Stimulated activated CD4-positive, alpha-beta T cell treated with anti-CD3 and anti-CD28 coated beads, TNF-alpha, amount 100 ng/mL, for 48 hours (primary cell): ENCODE measurements at places on chromosomes 2 and 18.

DNA sequence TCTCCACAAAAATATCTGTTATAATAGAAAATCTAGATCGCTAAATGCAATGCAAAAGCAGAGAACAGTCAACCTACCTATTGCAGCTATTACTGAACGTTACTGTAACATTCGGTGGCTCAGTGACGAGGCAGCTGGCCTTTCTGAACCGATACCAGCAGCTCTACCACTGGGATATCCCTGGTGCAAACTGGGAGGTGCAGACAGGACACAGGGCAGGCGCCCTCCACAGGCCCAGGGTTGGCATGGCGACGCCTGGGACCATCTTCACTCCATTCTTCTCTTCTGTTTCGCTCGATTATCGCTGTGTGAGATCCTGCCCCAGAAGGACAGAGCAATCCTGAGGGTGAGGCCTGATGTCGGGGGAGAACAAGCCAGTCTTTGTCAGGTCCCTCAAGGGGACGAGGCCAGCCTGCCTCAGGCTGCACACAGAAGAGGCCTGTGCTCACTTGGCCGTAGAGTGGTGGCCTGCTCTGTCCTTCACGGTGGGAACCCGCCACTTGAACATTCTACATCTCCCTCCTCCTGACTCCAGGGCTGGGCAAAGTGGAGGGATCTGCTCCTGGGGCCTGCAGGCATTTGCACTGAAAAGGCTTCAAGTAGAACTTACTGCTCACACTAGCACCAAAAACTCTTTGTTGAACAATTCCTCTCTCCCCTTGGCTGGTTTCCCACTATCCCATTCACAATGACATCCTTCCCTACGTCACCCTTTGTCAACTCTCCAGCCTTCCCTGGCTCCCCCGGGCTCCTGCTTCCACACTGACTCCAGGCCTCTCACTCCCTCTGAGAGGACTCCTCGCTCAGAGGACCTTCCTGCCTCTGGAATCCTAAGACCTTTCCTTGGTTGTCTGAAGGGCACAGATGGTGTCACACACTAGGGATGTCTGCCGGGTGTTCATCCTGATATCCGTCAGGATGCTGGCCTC lies 49.7 kb downstream of the CYRIA start:
- DNase-seq, result no peak

DNA sequence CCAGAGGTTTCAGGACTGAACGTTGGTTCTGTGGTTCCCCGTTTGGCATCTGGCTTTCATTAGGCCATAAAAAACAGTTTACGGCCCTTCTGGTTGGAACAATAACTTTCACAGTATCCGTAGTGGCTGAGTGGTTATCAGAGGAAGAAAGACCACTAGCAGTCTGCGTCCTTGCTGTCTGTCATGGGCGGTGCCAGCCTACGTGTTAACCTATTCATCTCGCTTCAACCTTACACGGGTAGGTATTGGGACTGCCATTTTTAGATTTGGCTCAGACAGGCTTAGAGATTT lies 42.6 kb upstream of the ROCK2 start:
- DNase-seq, result no peak

GRCh38 chr2:70300771-70301343 lies 1.0 kb downstream of the FAM136A start:
- DNase-seq, result no peak

DNA sequence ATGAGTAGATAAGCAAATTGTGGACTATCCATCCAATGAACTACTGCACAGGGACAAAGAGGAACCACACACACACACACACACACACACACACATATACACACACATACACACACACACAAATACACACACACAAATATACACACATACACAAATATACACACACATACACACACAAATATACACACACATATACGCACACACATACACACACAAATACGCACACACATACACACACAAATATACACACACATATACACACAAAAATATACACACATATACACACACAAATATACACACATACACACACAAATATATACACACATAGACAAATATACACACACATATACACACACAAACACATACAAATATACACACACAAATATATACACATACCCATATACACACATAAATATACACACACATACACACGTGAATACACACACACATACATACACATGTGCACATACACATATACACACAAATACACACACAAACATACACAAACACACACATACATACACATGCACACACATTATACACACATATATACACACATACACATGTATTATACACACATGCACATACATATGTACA lies 19.8 kb upstream of the EFHD1 start:
- no peak for DNase-seq

- no peak for DNase-seq
Observed at GRCh38 chr2:201797175-201797840, 9.0 kb upstream of the CDK15 start.

DNA sequence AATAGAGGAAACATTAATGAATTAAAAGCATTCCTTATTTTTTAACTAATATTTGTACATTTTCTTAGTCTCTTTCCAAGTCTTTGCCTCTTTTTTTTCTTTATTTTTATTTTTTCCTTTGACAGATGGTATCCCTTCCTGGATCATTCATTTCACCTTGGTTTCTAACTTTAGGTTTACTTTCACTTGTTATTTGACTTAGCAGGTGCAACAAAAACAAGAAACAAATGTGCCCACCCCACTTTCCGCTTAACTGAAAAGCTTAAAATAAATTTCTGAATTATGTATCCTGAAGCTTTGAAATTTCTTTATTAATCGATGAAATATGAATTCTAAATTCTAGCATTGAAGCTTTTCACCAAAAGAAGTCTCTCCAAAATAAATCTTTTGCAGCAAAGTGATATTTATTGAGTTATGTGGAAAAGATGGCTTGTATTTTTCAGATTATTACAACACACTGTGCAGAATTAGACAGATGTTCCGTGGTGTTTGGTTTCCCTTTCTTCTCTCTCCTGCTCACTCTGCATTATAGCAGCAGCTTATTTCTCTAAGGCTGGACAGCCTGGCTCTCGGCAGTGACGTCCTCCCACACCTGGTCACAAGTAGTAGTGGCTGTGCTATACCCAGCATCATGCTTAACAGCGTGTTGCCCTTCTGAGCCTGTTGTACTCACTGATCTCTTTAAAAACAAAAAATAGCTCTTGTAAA lies 99.1 kb upstream of the ZNF397 start:
- DNase-seq, result no peak

GRCh38 chr2:7895289-7895688 lies 786.6 kb upstream of the ID2 start:
- no peak for DNase-seq
